ENCODE measurements at places on chromosomes 7 and 10.
A peak's percentile ranks its signal among the peaks of the same experiment; 100 is the strongest.

DNA sequence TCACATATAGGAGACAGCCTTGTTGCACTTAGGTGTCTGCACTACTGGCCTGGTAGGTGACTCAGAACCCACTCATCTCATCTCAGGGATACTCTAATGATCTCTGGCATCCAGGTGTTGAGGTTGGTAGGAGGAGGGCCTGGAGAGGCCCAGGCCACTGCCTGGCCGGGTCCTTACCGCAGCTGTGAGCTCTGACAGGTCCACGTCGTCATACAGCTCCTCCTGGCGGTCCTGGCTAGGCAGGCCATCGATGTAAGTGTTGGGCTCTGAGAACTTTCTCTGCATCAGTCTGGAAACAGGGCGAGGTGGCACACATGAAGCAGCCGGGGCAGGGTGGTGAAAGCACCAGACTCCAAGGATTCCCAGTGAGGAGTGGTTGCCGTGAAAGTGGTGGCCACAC, 62.1 kb downstream of the VWA2 start:
- H3K4me3 ChIP-seq: no peak overlapping the region
- H3K4me1 ChIP-seq: peaks cover 10% of the 10 kb centered on the region
- no peak for DNase-seq
- peaks cover 7% of the 10 kb centered on the region for H3K36me3 ChIP-seq
- no peak overlapping the region for H3K27ac ChIP-seq
- H3K27me3 ChIP-seq: no peaks in the 10 kb centered on the region

DNA sequence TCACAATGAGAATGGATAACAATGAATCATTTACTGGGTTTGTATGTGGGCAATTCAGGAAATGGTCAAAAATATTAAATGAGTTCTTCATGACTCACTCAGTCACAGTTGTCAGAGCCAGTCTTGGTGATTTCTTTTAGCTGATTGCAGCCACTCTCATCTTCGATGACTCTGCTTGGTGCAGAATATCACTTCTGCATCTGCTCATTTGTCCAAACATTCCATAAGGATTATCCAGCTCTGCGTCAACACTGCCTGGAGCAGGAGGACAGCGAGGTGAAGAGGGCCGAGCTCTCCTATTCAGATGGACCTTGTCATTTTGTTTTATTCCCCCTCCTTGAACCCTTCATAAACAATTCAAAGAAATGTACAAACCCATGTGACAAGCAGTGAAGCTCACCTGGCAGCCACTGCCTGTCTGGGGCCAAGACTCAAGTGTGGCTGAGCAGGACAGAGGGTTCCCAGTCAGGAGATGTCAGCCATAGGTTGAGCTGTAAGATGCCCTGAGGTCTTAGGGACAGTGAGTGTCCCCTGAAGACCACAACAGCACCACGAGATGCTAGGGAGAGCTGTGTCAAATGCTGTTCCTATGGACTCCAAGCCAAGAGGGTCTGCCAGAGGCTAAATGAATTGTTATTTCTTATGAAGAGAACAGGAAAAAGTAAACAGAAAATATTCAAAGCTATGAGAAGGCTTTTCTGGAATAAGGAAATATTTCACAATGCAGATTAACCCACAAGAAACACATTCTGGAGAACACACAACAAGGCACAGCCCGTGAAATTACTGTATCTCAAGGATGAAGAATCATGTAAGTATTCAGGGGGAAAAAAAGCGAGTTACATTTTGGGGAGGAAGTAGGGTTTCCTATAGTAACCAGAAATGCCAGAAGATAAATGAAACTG, 33.1 kb upstream of the EGFR start:
- no peak overlapping the region for H3K27ac ChIP-seq
- no peaks in the 10 kb centered on the region for H3K27me3 ChIP-seq
- no peak overlapping the region for H3K4me3 ChIP-seq
- no peaks in the 10 kb centered on the region for H3K36me3 ChIP-seq
- H3K4me1 ChIP-seq: no peaks in the 10 kb centered on the region

GRCh38 chr10:104026762-104027161, 58.9 kb downstream of the COL17A1 start:
- H3K4me3 ChIP-seq: no peak overlapping the region
- H3K36me3 ChIP-seq: peaks cover 90% of the 10 kb centered on the region
- H3K27me3 ChIP-seq: no peaks in the 10 kb centered on the region
- no peak for DNase-seq

- no peak for DNase-seq
- H3K27ac ChIP-seq: no peak overlapping the region
- H3K27me3 ChIP-seq: no peaks in the 10 kb centered on the region
- no peaks in the 10 kb centered on the region for H3K4me1 ChIP-seq
- no peak overlapping the region for H3K4me3 ChIP-seq
Observed at GRCh38 chr10:81820418-81820817, 54.6 kb upstream of the NRG3 start.

DNA sequence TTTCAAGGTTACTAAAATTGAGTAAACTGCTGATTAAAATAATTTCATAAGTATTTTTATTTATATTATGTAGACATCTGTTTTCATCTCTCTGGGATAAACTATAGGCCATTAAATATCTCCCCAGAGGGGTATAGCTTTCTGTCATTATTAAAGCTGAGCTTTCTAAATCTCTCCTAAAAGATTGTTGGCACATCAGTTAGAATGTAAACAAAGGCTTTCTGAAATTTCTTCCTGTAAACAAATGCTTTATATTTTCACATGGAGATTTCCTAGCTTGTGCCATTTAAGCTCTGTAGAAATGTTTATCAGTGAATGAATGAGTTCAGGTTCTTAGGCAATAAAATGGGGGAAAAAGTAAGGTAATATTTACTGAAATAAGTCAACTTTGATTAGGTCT, 35.7 kb downstream of the PPP1R9A start:
- H3K36me3 ChIP-seq: no peaks in the 10 kb centered on the region
- no peak for DNase-seq
- H3K27me3 ChIP-seq: no peaks in the 10 kb centered on the region
- no peak overlapping the region for H3K27ac ChIP-seq

GRCh38 chr10:86663576-86664339, 4.6 kb upstream of the LDB3 start:
- no peak overlapping the region for H3K27ac ChIP-seq
- no peaks in the 10 kb centered on the region for H3K36me3 ChIP-seq
- DNase-seq: peak; percentile 30

DNA sequence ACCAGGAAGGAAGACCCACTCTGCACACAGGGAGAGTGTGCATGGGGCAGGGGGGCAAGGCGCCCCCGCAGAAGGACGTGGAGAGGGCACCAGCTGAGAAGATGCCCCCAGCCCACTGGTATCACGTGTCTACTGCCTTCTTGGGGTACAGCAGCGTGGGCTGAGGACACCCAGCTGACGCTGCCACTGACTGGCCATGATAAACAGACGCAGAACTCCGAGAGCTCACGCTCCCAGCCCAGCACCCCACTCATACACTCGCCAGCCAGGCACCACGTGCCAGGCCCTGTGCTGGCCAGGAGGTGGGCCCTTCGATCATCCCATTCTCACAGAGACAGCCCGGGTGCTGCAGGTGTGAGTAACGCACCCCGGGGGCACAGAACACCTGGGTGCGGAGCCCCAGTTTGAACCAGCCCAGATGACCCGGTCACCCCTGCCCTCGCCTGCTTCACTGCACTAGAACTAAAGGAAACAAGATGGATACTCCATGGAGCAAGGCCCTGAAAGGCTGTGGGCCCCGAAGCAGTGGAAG, 199.8 kb downstream of the MAD1L1 start:
- H3K4me3 ChIP-seq: no peak overlapping the region
- no peaks in the 10 kb centered on the region for H3K36me3 ChIP-seq
- DNase-seq: peak; percentile 23

All from lower lobe of right lung (tissue), 2 donors.